ENCODE measurements at places on chromosomes 6 and 20. TPM values are rescaled to one million over a fixed set of nuclear protein-coding genes. Genes with fewer than 3 reads are reported as not detected.

RUNX2 gene
- 9.2 TPM for total RNA-seq

PDE7B gene
- 5.6 TPM for total RNA-seq

RBM24 gene
- total RNA-seq = 3.1 TPM

LY6G6F gene
- total RNA-seq = not detected

NRSN2 gene
- total RNA-seq = 104 TPM

TSBP1 gene
- total RNA-seq = not detected

PCNA gene
- total RNA-seq = 279 TPM

Measured in bronchus fibroblast of lung (primary cell).